ENCODE measurements at places on chromosomes 3 and 15.
A peak's percentile ranks its signal among the peaks of the same experiment; 100 is the strongest.

DNA sequence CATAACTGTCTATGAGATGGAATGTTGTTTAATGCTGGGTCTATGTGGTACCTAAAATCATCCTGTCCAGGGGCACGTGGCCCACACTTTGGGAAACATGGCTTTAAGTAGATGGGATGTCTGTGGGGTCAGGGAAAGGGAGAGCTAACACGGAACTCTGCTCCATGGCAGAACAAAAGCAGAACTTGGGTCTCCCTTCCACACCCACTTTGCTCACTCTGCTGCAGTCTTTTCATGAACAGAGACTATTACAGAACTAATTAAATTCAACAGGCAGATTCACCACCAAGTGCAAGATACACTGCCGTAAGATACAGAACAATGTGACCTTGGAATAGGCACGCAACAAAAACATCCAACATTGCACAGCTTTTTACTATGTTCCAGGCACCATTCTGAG lies 28.2 kb downstream of the POPDC2 start:
- DNase-seq, result no peak

DNA sequence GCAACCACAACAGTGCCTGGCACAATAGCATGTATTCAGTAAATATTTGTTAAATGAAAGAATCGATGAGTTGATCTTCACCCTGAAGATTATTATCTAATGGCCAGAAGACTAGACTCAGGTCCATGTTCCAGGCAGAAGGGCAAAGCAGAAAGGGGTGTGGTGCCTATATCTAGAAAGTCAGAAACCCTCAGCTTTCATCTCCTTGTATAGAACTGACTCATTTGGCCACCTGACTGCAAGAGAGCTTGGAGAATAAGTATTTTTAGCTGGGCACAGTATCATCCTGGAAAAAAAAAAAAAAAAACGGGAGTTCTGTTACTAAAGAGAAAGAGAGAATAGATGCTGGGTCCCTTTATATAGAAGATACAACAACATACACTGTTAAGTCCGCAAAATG lies 69.7 kb upstream of the SPRED1 start:
- no peak for DNase-seq

GRCh38 chr15:82802497-82802896 lies 3.4 kb downstream of the FSD2 start:
- DNase-seq, result no peak

DNA sequence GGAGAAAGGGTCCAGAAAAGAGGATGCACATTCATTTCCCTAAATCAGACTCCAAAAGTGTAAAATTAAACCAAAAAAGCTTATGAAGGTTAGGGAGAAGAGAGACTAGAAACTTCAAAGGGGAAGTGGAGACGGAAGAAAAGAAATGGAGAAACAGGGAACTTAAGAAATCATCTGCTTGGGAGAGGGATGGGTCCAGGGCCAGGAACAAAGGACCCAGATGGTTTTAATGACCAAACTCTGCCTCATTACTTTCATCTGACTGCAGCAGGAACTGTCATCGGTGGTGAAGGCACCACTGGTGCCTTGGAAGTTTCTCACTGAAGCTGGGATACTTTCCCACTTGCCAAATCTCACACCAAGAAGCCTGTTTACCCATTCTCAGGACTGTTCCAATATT lies 70.5 kb upstream of the SLC4A7 start:
- DNase-seq, result no peak

DNA sequence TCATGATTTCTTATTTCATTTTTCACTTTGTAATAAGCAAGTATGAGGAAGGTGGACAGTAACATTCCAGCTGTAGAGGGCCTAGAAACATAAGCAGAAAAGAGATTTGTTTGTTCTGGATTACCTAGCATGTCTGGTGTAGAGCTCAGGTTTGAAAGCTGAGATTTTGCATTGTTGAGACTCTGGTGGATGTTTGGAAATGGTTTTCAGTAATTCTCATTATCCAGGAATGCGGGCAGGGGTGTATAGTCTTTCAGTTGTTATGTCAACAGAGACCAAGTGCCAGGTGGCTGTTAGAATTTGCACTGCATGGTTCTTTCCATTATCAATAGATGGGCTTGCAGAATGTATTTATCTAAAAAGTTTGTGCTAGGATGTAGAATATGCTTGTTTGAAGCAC lies 10.9 kb downstream of the GPD1L start:
- no peak for DNase-seq

DNA sequence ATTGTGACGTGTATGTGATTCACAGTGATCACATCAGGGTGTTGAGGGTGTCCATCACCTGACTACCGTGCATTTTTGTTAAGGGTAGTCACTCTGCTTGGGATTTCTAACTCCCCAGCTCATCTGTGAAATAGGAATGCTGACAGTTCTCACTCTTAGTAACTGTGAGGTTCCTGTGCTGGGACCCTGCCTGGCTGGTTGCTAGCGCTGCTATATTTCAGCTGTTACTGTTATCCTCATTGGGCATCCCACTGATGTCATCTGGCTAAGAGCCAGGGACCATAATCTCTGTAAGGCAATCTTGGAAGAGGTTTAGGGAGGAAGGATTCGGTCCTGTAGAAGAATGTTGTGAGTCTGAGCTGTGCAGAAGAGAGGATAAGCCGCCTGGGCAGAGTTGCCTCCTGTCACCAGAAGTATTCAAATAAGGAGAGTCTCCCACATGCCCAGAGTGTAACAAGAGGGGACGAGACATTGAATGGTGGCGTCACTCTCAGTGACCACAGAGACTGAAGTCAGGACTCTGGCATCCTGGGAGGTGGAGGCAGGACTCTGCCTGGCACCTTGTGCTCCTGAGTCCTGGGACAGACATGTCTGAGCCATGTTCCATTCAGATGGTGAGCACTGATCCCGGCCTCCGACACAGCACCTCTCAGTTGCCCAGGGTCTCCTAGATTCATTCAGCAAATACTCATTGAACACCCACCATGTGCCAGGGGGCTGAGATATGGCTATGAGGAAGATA lies 52.2 kb downstream of the FBLN2 start:
- no peak for DNase-seq

DNA sequence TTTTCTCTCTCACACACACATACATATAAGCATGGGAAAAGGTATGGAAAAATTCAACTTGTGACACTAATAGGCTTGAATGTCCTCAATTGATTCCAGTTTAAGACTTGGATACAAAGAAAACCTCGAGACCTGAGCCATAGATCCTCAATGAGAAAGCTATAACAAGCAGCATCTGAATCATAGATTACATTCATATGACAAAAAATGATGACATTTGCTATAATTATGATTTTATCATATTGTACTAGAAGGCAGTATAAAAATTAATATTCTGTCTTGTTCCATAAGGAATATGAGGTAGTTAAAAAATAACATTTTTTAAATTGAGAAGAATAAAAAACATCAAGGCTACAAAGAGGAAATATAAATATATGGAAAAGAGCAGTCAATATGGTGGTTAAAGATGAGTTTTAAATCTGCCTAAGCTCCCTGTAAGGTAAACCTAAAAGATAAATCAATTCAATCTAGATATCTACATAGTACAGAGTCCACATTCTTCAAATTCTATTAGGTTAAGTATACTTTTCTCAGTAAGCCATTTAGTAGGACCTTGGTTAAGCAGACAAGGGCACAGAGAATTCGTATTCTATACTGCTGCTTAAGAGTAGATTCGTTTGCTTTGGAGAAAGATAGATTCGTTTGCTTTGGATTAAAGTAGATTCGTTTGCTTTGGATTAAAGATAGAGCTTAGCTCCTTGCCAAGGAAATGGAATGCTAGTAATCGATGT lies 175.7 kb downstream of the STAG1 start:
- DNase-seq, result no peak

- no peak for DNase-seq
Measured at GRCh38 chr15:56939257-56939656, 20.8 kb downstream of the TCF12 start.

DNA sequence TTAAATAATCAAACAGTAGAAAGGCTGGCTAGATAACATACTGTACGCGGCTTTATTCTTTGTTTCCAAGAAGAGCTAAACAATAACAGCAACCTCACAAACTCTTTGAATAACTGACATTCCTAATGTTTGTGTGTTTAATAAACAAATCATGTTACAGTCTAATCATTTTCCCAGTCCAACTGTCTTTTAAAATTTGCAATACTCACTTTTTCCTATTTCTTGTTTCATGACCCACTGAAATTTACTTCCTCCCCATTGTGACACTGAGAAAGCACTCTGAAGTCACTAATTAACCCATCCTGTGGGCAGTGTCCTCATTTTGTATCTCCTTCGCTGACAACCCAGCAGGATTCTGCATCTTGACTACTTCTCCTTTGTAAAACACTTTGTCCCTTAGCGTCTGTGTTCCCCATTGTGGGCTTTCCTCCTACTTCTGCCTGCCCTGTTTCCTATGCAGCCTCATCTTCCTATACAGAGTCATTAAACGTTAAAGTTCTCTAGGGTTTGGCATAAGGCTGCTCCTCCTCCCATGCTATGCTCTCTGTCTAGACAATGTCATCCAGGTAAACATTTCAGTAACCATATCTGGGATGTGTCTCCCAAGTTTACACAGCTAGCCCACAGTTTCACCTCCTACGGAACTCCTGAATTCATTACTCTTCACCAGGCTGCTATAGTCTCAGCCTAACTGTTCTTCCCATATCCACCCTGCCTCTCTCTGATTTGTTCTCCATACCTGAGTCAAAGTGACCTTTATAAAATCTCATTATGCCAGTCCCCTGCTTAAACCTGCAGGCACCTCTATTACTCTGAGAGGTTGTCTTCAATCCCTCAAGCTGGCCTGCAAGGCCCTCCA lies 148.9 kb downstream of the GREM1 start:
- peak; percentile 56 for DNase-seq

Measured in SJSA1 (cell line).